ENCODE measurements at places on chromosomes 5 and 9.

GRCh38 chr9:90698871-90699440, 56.3 kb upstream of the DIRAS2 start:
- H3K27me3 ChIP-seq, result peaks cover 13% of the 10 kb centered on the region
- no peaks in the 10 kb centered on the region for H3K36me3 ChIP-seq
- no peaks in the 10 kb centered on the region for H3K4me1 ChIP-seq
- no peak overlapping the region for H3K4me3 ChIP-seq

GRCh38 chr9:36960575-36960955, 73.5 kb downstream of the PAX5 start:
- no peaks in the 10 kb centered on the region for H3K4me1 ChIP-seq
- H3K27me3 ChIP-seq, result peaks cover 24% of the 10 kb centered on the region
- no peak overlapping the region for H3K27ac ChIP-seq
- no peaks in the 10 kb centered on the region for H3K36me3 ChIP-seq
- no peak for DNase-seq

GRCh38 chr9:9612755-9613154, 1000.0 kb downstream of the PTPRD start:
- H3K27me3 ChIP-seq, result no peaks in the 10 kb centered on the region
- peaks cover 5% of the 10 kb centered on the region for H3K4me1 ChIP-seq
- no peak overlapping the region for H3K4me3 ChIP-seq
- no peaks in the 10 kb centered on the region for H3K36me3 ChIP-seq

DNA sequence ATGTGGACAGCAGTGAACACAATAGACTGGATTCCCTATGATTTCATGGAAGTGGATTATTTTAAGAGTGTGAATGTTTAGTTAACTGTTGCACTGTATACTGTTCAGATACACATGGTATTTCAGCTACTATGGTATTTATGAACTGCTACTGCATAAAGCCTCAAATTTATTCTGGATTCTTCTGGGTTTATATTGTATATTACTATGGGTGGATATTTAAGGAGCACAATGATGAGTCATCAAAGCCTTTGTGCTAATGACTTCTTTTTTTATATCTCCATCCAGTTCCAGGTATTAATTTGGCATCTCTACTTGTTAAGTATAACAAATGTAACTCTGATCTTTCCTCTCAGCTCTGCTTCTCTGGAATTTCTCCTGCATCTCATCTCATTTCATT, 6.8 kb downstream of the KDM4C start:
- peaks cover 40% of the 10 kb centered on the region for H3K4me1 ChIP-seq
- no peaks in the 10 kb centered on the region for H3K27me3 ChIP-seq
- DNase-seq, result no peak
- H3K36me3 ChIP-seq, result peaks cover 21% of the 10 kb centered on the region
- no peak overlapping the region for H3K27ac ChIP-seq

- H3K36me3 ChIP-seq, result no peaks in the 10 kb centered on the region
- no peak for DNase-seq
- no peaks in the 10 kb centered on the region for H3K4me1 ChIP-seq
- H3K4me3 ChIP-seq, result no peak overlapping the region
- no peaks in the 10 kb centered on the region for H3K27me3 ChIP-seq
These were observed 172.2 kb downstream of the TRPM3 start for GRCh38 chr9:70949239-70949638.

- H3K4me3 ChIP-seq, result no peak overlapping the region
- no peaks in the 10 kb centered on the region for H3K4me1 ChIP-seq
- H3K36me3 ChIP-seq, result no peaks in the 10 kb centered on the region
- no peaks in the 10 kb centered on the region for H3K27me3 ChIP-seq
- no peak for DNase-seq
- no peak overlapping the region for H3K27ac ChIP-seq
These were observed 648.3 kb upstream of the ZNF608 start for GRCh38 chr5:125394661-125395280.

DNA sequence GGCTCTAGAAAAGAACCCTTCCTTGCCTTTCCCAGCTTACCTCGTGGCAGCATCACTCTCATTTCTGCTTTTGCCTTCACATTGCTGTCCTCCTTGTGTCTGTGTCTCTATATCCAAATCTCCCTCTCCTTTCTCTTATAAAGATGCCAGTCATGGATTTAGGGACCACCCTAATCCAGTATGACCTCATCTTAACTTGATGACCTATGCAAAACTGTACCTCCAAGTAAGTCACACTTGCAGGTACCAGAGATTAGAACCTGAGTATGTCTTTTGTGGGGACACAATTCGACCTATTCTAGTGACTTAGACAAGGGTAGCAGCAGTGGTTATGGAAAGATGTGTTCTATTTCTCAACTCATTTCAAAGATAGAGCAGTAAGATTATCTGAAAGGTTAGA, 160.1 kb downstream of the HMHB1 start:
- no peaks in the 10 kb centered on the region for H3K36me3 ChIP-seq
- H3K4me3 ChIP-seq, result no peak overlapping the region
- H3K27me3 ChIP-seq, result peaks cover 18% of the 10 kb centered on the region
- no peak for DNase-seq
- no peaks in the 10 kb centered on the region for H3K4me1 ChIP-seq
- no peak overlapping the region for H3K27ac ChIP-seq

- no peak for DNase-seq
- H3K36me3 ChIP-seq, result peaks cover 16% of the 10 kb centered on the region
- H3K27me3 ChIP-seq, result no peaks in the 10 kb centered on the region
- no peak overlapping the region for H3K4me3 ChIP-seq
These were observed 7.2 kb downstream of the NINJ1 start for GRCh38 chr9:93126825-93127368.

- no peak for DNase-seq
- H3K4me3 ChIP-seq, result no peak overlapping the region
- H3K36me3 ChIP-seq, result peaks cover 8% of the 10 kb centered on the region
- no peaks in the 10 kb centered on the region for H3K27me3 ChIP-seq
- no peak overlapping the region for H3K27ac ChIP-seq
- peaks cover 8% of the 10 kb centered on the region for H3K4me1 ChIP-seq
These were observed 33.8 kb downstream of the ERP44 start for GRCh38 chr9:100064872-100065581.

DNA sequence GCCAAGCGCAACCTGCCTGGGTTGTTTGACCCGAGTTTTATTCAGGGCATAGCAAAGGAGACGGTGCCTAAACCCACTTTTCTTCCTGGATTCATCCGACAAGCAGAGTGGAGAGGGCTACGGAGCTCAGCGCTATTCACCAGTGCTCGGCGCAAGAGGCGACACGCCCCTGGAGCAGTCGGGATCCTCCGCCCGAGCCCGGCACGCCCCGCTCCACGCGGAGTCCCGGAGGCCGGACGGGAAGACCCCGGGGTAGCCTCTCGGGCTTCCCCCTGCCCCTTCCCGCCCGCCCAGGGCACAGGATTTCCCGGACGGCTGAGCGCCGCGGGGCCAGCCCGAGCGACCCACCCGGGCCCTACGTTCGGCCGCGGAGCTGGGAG, 427 bp downstream of the SERINC5 start:
- peak overlapping the region; percentile 97 for H3K4me3 ChIP-seq
- no peaks in the 10 kb centered on the region for H3K27me3 ChIP-seq
